ENCODE measurements at places on chromosomes 12 and 14.

GRCh38 chr12:57604992-57605810 lies 577 bp downstream of the DTX3 start:
- no peak for DNase-seq

DNA sequence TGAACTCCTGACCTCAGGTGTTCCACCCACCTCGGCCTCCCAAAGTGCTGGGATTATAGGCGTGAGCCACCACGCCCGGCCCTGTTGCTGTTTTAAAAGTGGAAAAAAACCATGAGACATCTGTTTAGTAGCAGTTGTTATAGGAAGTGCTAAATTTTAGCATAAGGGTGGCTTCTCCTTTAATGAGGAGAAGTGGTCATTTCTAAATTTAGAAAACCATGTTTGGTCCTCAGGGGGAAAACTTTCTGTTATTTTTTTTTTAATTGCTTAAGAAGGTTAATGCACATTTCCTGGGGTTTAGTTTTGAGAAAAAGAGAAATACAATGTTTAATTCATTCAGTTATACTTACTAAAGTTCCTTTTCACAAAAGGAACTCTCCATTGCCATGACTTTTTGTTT lies 102.1 kb downstream of the MYRFL start:
- DNase-seq, result no peak

DNA sequence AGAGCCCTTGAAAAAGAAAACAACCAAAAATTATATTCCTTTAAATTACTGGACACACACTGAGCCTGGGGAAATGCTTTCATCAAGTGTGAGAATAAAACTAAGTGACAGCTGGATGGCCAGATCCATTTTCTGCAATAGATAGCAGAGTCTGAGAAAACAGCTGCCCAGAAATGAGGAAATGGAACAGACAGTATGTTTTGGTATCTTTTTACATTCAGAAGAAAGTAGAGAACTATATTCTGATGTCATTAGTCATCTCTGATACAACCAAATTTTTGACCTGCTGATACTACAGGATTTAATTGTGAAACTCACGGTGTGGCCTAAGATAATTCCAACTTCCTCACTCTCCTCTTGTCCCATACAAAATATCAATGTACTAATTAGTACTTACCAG lies 78.2 kb downstream of the HMGA2 start:
- DNase-seq, result no peak

DNA sequence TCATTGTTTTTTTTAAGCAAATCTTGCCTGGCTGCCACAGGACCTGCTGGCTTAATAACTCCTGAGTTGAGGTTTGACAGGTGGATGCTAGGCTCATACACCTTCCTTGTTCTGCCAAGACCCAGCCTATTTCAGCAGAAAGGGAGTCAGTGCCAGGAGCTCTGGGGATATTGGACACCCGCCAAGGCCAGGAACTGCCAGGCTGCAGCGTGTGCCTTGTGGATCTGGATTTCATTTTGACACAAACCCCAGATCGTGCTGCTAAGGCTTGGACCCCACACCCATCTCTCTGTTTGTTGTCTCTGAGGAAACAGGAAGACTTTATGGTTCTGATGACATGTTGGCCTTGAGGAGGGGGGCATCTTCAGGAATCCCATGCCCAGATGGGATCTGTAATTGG lies 44.4 kb upstream of the PRIMA1 start:
- DNase-seq, result no peak

DNA sequence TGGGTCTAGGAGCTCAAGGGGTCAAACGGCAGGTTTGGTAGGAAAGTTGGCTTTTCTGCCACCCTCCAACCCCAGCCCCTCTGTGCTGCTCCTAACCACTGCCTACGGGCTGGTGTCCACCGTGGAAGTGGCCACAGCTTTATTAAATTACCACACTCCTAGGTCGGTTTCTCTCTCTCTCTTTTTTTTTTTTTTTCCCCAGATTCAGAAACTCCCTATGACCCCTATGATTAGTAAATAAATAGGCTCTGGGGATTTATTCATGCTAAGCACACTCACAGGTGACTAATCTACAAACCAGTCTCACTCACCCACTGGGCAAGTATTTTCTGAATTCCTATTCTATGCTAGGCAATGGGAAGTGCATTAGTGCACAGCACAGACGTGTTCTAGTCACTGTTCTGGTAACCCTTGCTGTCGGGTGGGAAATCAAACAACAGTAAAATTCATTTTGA lies 8.7 kb upstream of the DDX47 start:
- no peak for DNase-seq

GRCh38 chr12:107491856-107492255 lies 193.7 kb upstream of the PWP1 start:
- no peak for DNase-seq

Measured in CD4-positive, alpha-beta T cell treated with Interleukin-17A for 1 hour (primary cell).